ENCODE measurements at places on chromosomes 1 and 21.

GRCh38 chr1:25524568-25525360 lies 18.6 kb upstream of the LDLRAP1 start:
- DNase-seq, result no peak

- DNase-seq, result peak; percentile 16
Measured at GRCh38 chr1:91884459-91885212, 1.3 kb downstream of the TGFBR3 start.

GRCh38 chr1:91885213-91885715 lies 687 bp downstream of the TGFBR3 start:
- DNase-seq, result peak; percentile 26

- DNase-seq, result no peak
Measured at GRCh38 chr1:62772607-62773295, 11.2 kb upstream of the ATG4C start.

GRCh38 chr1:29800522-29800956 lies 564.2 kb downstream of the PTPRU start:
- no peak for DNase-seq

GRCh38 chr1:208047975-208048374 lies 137.1 kb upstream of the CD34 start:
- DNase-seq, result peak; percentile 54

- peak; percentile 95 for DNase-seq
Measured at GRCh38 chr1:52055066-52055865, at the start of gene TXNDC12. TSS of gene TXNDC12 (minus strand) at chr1:52055191. CDS start at chr1:52055096, 95 bp downstream.

- DNase-seq, result no peak
Measured at GRCh38 chr1:212620293-212620692, 11.7 kb downstream of the ATF3 start.

GRCh38 chr1:154329551-154330131 lies 4.3 kb downstream of the ATP8B2 start:
- no peak for DNase-seq

GRCh38 chr21:45767071-45768006 lies 123.8 kb downstream of the PCBP3 start:
- DNase-seq, result peak; percentile 40

GRCh38 chr1:101136739-101137138 lies 100.1 kb upstream of the S1PR1 start:
- peak; percentile 30 for DNase-seq

- peak; percentile 74 for DNase-seq
Measured at GRCh38 chr1:58886611-58887010, 102.8 kb upstream of the JUN start.

GRCh38 chr1:83500531-83500930 lies 498.4 kb downstream of the TTLL7 start:
- DNase-seq, result no peak

DNA sequence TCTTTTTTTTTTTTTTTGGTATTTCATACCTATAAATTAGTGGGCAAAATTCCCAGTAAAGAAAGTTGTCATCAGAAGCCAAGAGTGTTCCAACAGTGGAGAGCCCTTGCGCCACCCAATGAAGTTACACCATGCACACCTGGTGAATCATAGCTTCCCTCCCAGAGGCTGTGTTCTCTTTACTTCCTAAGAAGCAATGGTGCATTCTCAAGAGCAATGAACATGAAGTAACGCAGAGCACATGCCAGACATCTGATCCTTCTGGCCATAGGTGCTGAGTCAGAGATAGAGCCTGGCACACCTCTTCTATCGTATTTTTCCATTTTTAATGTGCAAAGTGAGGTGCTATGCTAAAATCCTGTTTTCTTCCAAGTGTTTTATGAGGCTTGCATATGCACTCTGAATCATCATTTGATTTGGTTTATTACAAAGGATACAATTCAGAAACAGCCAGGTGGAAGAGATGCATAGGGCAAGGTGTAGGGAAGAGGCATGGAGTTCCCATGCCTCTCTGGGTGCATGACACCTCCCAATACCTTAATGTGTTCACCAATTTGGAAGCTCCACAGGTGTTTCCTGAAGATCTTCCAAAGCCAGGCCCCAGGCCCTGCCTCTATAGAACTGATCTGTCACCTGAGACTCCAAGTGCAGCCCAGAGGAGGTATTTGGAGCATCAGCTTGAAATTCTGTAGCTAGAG lies 408.0 kb downstream of the SIPA1L2 start:
- DNase-seq, result peak; percentile 22

GRCh38 chr21:38661197-38661871 lies 144.4 kb upstream of the ETS2 start:
- no peak for DNase-seq

- DNase-seq, result peak; percentile 88
Measured at GRCh38 chr1:145782272-145783099, 41.4 kb downstream of the RNF115 start.

GRCh38 chr1:46526691-46527291 lies 24.7 kb downstream of the KNCN start:
- DNase-seq, result no peak

- DNase-seq, result no peak
Measured at GRCh38 chr1:46447499-46448108, 42.0 kb upstream of the DMBX1 start.

DNA sequence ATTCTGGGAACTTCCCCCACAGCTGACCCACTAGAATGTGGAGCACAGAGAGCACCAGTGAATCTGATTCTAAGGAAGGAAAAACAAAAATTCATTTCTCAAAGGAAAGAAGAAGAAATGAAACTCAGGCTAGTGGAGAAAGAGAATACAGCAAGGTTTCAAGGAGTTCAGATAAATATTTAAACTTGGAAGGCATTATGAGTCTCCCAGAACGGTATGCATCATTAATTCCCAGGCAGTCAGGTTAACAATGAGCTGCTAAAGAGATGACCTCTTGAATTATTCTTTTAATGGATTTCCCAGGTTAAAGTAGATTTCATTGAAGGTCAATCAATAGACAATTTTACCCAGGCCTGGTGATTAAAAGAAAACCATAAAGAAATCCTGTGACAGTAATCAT lies 103.6 kb upstream of the KAZN start:
- DNase-seq, result no peak

GRCh38 chr1:86852289-86852688 lies 61.6 kb downstream of the SELENOF start:
- no peak for DNase-seq

- DNase-seq, result no peak
Measured at GRCh38 chr1:38173157-38173831, 126.7 kb upstream of the POU3F1 start.

DNA sequence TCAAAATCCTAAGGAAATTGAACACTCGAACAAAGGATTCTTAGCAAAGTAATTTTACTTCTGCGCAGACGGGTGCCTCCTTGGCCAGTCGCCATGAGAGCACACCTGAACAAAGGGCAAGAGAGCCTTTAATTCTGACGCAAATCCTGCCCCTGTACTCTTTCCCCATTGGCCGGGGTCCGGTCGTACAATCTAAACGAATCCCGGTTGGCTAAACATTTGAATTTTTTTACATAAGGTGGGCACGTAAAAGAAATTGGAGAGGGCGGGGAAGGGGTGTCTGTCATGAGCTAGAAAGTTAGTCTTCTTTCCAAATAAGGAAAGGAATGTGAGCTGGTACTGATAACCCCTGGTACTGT lies 8.2 kb upstream of the IL22RA1 start:
- no peak for DNase-seq
